GM04503 (cell line): ENCODE measurements at places on chromosomes 11 and 22.

DNA sequence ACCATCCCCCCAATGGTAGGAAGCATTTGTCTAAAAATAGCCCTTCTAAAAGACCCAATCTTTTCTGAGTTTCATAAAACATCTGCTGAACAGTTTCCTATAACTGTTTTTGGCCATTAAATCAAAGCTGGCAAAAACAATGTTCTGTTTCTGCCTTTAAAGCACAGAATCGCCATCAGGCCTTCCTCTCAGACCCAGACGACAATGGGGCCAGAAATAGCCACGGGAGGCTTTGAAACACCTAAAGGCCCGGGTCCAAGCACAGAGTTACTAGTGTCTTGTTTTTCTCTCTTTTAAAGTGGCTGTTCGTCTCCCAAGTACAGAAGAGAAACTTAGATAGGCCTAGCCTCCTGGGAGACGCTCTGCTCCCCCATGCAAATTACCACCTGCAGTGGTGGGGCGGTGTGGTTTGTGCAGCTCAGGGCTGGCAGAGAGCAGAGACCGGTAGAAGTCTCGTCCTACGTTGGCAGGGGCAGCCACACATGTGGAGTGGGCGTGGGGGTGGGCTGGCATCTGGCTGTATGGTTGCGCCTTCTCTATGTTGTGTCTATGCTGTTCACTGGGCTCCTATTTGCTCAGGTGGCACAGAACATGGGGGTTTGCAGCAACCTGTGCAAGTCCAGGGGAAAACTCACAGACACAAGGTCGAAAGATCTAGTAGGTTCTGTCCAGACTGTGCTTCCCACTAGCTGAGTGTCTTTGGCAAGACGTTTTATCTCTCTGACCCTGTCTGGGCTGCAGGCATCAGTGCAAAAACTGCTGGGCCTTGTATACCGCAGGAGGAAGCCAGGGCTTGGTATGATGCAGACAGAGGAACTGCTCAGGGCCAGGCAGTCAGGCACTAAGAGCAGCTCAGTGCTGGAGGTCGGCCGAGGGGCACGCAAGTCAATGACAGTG lies 23.6 kb upstream of the ETS1 start:
- DNase-seq = no peak

DNA sequence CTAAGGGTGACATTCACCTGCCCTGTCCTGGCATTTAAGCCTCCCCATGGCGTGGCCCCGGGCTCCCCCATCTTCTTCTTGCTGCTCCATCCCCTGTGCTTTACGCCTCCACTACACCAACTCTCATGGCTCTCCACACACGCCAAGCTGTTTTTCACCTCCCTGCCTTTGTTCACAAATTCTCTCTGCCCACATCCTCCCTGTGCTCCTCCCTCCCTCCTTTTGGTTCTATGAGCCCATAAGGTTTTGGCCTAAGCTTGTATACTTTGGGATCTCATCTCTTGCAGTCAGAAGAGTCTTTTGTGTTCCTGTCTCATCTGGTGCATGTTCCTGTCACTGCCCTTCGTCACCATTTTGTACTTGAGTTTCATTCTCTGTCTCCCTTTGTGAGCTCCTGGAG lies 4.6 kb upstream of the DNAL4 start:
- DNase-seq = no peak

DNA sequence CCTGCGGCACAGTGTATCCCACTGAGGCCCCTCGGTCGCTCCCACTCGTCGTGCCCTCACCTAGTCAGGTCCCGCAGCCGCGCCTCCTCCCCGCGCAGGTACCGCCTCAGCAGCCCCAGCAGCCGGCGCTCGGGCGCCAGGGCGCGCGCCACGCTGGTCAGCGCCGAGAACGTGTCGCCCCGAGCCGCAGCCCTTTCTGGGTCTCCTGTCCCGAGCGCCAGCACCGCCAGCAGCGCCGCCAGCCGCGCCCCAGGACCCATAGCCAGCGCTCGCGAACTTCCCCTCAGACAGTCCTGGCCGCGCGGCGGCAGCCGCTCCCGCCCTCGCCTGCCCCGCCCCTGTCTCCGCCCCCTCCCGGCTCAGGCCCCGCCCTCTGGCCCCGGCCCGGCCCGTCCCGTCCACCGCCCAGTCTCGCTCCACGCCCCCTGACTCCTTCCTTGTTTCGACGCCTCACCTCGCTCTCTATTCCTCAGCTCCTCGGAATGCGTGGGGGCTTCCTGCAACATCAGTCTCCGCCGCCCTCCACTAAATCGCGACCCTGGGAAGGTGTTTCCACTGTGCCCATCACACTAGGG lies at the start of gene P4HA3:
Gene P4HA3, minus strand, starts transcription at position 289 of the 575 bp plus-strand sequence. Its CDS starts 29 bp downstream, at position 260.
- DNase-seq = no peak

DNA sequence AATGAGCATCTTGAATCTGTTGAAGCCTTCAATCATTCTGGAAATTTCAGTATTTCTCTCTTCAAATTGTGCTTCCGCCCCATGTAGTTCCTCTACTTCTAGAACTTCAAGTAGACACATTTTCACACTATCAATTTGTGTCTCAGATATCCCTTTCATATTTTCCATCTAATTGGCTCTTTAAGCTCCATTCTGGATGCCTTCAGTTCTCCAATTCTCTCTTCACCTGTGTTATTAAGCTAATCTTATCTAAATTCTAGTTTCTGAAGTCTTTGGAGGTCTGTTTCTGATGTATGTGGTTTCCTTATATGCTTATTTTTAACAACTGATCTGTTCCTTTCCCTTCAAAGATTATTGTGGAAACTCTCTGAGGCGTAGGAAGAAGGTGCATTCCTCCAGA lies 36.3 kb downstream of the CSTF3 start:
- no peak for DNase-seq

DNA sequence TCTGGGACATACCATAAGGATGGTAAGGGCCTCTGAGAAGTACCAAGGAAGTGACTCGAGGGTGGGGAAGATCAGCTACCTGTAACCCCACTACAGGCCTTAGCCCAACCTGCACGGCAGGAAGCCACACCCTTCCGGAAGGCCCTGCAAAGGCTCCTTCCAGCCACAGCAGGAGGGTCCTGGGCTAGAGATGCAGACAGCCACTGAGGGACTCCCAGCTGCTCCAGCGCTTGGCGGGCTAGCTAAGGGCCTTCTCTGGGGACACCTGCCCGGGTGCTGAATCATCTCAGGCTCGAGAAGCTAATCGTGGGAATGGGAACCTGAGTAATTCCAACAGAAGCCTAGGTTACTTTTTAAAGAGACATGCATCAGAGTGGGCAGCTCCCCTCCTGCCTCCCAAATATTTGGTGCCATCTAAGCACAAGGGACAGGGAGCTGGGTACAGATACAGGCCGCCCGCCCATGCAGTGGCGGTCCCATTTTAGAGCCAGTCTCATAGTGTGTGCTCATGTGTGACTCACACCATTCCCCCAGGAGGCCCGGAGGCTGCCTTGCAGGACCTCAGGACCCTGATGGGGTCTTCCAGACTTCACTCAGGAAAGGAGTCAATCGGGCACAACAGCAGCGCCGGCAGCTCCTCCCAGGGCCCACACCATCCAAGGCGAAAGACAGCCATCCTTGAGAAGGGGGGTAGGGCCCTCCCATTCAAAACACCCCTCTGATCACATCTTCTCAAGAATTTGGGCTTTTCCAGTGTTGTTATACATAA lies 8.0 kb downstream of the MYH9 start:
- DNase-seq = no peak

DNA sequence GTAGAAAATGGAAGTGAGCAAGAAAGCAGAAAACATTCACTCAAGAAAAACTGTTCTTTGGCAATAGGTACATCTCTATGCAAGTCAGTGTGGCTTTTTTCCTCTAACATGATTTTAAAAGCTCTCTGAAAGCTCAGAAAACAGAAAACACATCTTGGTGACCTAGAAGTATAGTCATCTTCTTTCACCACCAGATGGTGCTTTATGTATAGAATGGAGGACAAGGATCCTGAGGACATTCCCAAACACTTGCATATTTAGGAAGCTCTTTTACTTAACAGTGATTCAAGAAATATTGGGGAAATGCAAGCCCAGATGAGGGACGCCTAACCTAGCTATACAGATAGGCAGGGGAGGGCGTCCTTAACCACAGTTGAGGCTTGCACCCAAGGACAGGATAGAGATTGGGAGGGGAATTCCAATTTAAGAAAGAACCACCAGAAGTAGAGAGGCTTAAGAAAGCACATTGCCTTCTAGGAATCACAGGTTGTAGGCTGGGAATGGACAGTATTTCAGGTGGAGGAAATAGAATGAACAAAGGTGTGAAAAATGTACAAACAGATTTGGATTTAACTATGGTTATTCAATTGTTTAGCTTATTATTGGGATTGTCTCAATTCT lies 13.8 kb upstream of the CCDC81 start:
- DNase-seq = no peak

DNA sequence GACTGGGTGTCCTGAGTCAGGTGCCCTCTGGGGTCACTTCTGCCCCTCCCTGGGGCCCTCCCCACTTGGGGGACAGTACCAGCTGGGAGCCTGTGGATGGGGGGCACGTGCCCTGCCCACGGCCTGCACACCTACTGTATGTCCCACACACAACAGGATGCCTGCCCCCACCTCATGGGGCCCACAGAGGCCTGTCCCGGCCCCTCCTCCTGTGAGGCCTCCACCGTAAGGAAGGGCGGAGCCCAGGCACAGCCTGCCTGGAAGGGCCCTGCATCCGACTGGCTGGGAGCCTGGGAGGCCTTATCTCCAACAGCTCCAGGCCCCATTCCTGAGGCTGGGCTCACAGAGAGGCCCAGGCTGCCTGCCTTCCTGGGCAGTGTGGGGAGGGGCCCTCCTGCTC lies 47.8 kb downstream of the BRSK2 start:
- DNase-seq = no peak

DNA sequence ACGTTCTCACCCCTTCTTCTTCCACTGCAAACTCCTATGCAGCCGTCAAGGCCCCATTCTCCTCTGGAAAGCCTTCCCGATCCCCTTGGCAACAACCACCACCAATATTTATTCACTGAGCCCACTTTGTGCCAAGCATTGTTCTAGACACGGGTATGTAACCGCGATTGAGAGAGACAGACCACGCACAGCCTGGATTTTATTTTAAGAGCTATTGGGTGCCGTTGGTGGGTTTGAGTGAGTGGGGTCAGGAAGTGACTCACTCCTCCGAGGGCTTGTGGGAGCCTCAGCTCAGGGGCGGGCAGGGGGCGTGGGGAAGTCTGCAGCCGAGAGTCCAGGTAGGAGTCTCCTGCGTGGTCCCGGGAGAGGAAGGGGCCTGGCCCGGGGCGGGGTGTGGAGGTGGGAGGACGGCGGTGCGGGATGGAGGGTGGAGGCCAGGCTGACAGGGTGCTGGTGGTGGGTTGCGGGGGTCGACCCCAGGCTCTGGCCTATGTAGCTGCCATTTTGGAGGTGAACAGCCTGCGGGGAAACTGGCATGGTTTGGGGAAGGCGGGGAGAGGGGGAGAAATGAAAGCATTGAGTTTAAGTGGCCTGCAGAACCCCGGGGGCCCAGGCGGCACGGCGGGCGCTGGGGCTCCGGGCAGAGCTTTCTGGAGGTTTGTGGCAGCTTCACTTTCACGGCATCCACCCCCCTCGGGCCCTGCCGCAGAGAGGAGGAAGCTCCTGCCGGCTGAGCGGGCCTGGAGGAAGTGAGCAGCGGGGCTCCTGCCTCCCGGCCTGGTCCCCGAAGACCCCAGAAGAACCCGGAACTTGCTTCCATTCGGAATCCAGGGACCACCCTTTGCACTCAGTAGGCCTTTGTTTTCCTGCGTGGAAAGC lies 547 bp downstream of the PARVG start:
- DNase-seq = no peak
